ENCODE measurements at places on chromosomes 12 and 14. TPM values are rescaled to one million over a fixed set of nuclear protein-coding genes. Genes with fewer than 3 reads are reported as not detected.

SYNDIG1L gene
- total RNA-seq = 0.30 TPM

RD3L gene
- not detected for total RNA-seq

SCN8A gene
- 1.1 TPM for total RNA-seq

YAF2 gene
- 42.8 TPM for total RNA-seq

IGFBP6 gene
- 0.65 TPM for total RNA-seq

Measured in naive thymus-derived CD8-positive, alpha-beta T cell (primary cell).